Fibroblast of villous mesenchyme (primary cell): ENCODE measurements at places on chromosomes 5 and 9.

DNA sequence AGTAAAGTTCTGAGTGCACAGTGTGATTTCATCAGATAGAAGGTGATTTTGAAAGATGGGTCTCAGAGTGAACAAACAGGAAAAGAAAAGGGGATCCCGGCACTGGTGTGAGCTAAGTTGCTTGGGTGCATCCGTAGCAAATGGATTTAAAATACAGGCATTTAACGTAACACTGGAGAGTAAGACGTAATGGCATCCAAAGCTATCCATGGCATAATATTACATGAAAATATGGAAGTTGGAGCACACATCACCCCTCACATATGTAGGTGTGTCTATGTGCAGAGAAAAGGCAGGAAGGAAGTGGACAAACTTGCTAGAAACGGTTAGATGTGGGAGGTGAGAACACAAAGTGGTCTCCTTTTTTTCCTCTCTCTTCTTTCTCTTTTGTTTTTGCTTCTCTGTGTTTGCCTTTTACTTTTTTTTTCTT lies 38.2 kb upstream of the SEMA4D start:
- DNase-seq = no peak

- DNase-seq = no peak
Measured at GRCh38 chr5:168946363-168946762, 354.6 kb downstream of the SLIT3 start.

DNA sequence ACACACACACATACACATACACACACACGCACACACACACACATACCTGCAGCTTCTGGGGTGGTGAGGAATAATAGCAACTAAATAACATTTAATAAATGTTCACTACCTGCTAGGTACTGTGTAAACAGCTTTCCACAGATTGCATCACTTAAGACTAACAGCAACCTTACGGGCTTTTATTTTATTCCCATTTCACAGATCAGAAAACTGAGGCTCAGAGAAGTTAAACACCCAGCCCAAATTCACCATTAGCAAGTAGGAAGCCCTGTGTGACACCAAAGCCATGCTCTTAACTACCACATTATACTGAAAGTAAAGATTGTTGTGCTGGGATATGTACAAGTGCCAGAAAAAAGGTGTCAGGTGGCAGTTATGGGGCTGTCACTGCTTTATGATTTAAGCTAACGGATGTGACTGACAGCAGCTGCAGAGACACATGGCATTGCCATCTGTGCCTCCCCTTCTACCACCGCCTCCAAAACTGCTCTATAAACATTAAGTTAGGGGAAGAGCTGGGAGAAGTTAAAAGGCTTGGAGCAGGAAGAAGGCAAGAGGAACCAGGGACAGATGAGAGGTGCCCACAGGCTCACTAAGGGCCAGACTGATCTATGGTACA lies 13.6 kb downstream of the MTMR12 start:
- DNase-seq = no peak

DNA sequence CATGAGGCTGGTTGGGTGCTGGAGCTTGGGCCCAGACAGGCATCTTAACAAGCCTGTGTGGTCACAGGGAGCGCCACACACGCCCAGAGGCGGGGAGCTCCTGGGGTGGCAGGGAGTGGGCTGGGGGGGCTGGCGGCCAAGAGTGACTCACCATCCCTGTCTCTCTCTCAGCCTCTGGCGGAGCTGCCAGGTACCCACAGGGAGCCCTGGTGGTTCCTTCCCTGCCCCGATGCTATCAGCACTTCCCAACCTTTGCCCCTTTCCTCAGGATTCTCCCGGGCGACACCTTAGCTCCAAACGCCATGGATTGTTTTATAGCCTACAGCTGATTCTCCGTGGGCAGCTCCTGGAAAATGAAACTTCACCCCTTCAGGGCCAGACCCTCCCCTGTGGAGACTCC lies 5.5 kb downstream of the SLC9A3 start:
- DNase-seq = no peak

DNA sequence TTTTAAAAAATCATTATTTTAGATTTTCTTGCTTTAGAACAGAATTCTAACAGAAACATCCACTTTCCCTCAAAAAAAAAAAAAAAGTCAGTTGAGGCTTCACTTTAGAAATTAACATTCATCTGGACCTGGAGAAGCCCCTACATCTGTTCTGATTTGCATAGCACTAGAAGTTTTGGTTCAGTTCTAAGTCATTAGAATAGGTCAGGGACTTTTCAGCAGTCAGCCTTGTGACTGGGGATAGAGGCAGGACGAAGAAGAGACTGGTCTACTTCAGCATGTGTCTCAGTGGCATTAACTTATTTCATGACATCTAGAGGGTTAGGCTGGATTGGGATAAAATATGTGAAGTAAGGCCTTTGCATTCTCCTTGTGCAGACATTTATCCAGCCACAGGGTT lies 215.8 kb upstream of the DAB2 start:
- DNase-seq = no peak

DNA sequence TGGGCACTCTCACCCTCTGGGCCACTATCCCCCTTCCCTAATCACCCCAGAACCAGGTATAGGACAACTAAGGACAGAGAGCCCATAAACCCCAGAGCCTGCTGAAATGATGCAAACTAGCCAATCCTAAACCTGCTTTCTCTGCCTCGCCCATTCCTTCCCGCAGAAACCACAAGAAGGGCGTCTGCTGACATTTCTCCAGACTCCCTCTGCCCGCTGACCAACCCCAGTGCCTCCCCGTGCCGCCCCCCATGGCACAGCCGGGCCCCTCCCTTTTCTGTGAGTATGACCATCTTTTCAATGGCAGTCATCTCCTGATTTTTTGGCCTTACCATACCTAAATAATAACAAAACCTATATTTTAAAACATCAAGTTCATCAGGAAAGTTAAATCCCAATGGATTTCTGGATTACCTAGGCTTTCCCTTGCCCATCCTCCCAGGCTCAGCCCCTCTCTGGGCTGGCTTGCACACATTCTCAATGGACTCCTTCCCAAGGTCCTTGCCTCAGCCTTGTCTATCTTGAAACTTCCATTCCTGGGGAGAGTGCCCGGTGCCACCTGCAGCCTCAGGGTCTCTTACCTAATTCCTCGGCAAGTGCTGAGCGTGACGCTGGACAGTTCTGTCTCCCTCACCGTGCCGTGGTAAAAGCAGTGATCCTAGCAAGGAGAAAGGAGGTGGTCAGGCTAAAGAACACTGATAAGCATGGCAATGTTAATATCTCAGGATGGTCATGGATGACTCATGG lies 45.2 kb downstream of the ADAM19 start:
- no peak for DNase-seq

GRCh38 chr5:38709678-38710306 lies 136.0 kb upstream of the OSMR start:
- no peak for DNase-seq

GRCh38 chr9:125568621-125569020 lies 138.4 kb downstream of the MAPKAP1 start:
- peak; percentile 39 for DNase-seq

GRCh38 chr5:102229685-102230084 lies 66.4 kb downstream of the SLCO4C1 start:
- no peak for DNase-seq

- DNase-seq = peak; percentile 65
Measured at GRCh38 chr5:8765886-8766285, 780.0 kb downstream of the SEMA5A start.

DNA sequence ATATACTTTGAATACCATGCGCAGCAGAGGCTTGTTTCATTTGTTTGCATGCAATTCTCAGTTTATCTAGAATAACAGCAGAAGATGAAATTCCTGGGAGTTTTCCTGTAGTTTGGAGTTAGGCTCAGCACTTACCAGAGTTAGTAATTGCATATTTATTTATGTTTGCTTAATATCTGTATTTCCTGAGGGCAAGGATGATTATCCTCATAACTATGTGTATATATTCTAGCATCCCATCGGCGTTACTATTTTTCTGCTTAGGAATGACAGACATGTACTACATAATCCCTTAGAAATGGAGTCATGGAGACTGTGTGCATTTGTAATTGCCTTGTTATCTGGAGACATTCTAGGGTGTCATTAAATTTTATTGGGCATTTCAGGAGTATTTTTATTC lies 1184.8 kb downstream of the DTWD2 start:
- peak; percentile 87 for DNase-seq

DNA sequence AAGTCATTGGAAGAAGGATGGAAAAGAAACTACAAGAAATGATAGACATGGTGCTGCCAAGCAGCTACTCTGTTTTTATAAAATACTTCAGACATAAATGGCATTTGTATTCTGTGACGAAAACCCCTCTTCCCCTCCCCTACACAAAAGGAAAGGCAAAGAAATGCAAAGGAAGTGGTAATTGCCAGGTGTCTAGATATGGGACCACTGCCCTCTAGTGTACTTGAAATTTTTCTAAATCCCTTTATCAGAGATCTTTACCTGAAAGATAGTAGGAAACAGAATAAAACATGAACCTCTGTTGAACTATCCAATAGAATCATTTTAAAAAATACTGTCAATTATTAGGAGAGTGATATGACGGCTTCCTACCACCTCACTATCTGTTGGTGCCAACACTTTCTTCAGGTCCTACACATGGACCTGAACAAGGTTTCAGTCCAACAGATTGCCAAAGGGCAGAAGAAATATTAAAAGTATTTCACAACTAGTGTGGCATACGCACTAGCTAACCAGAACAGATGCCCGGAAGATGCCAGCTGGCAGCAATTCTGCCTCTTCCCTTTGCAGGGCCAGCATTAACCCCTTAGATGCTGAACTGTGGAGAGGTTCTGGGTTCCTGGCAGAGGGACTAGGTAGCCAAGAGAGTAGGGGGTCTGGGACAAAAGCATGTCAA lies 104.1 kb downstream of the TSSK1B start:
- DNase-seq = peak; percentile 57

GRCh38 chr5:37132646-37133045 lies 116.5 kb downstream of the CPLANE1 start:
- peak; percentile 59 for DNase-seq
